ENCODE measurements at places on chromosomes 16 and 17. TPM values are rescaled to one million over a fixed set of nuclear protein-coding genes. Genes with fewer than 3 reads are reported as not detected.

KRT24 gene
- not detected for total RNA-seq

SSTR5 gene
- not detected for total RNA-seq

KLHL10 gene
- 0.44 TPM for total RNA-seq

CCR7 gene
- total RNA-seq: not detected

SLC6A4 gene
- 1.2 TPM for total RNA-seq

ZNHIT3 gene
- 29.6 TPM for total RNA-seq

ZPBP2 gene
- total RNA-seq: not detected

SPATA22 gene
- not detected for total RNA-seq

MLKL gene
- 40.2 TPM for total RNA-seq

ITGAD gene
- total RNA-seq: not detected

ACAP1 gene
- 3.3 TPM for total RNA-seq

CD300A gene
- total RNA-seq: 4.8 TPM

KRTAP16-1 gene
- not detected for total RNA-seq

TERB1 gene
- not detected for total RNA-seq

ALDH3A1 gene
- 2.8 TPM for total RNA-seq

CDRT15 gene
- total RNA-seq: not detected

MLYCD gene
- 8.4 TPM for total RNA-seq

PRKCB gene
- total RNA-seq: 5.3 TPM

ZACN gene
- total RNA-seq: not detected

DRC3 gene
- total RNA-seq: 2.1 TPM

SMTNL2 gene
- 2.8 TPM for total RNA-seq

CACNA1H gene
- total RNA-seq: 1.8 TPM

TEKT1 gene
- total RNA-seq: not detected

MT1B gene
- total RNA-seq: not detected

KRT13 gene
- total RNA-seq: not detected

SHMT1 gene
- total RNA-seq: 59.3 TPM

RPUSD1 gene
- total RNA-seq: 13.9 TPM

SULT1A1 gene
- total RNA-seq: 80.8 TPM

CCL1 gene
- total RNA-seq: not detected

MT1M gene
- 297 TPM for total RNA-seq

CCL17 gene
- not detected for total RNA-seq

CEP112 gene
- 22.7 TPM for total RNA-seq

XAF1 gene
- 17.5 TPM for total RNA-seq
